Activated CD4-positive, CD25-positive, alpha-beta regulatory T cell treated with anti-CD3 and anti-CD28 coated beads, Interleukin-2, amount 50 U/mL, for 16 hours (primary cell): ENCODE measurements at places on chromosomes 1 and 21.

- DNase-seq: peak; percentile 28
Measured at GRCh38 chr1:66996018-66996682, 57.8 kb downstream of the SLC35D1 start.

DNA sequence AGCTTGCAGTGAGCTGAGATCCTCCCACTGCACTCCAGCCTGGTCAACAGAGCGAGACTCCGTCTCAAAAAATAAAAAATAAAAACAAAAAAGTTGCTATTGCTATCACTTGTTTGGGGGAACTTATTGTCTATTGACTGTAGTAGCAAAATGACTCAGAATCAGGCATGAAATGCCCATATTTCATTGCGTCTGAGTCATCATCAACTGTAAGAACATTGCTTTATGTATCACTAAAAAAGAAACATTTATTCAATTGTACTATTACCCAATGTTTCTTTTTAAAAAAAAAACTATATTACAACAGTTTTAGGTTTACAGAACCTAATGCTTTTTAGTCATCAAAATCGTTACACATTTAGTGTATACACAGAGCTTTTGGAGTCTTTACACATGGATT lies 91.0 kb upstream of the FMN2 start:
- DNase-seq: no peak

DNA sequence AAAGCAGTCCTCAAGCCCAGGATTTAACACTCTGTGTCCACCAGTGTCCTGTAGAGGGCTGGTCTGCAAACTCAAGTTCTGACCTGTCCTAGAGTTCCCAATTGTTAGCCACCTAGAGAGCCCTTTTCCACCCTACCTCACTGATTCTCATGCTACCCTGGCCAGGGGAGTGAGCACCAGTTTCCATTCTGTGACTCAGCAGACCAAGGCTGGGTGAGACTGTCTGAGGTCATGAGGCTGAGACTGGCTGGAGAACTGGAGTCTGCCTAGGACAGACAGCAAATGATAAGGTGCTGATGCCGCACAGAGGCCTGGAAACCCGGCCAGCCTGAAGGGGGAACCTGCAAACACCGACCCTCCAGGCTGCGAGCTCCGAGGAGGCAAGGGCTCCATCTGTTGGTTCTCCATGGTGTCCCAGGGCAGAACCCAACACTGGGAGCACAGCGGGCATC lies 13.7 kb downstream of the GLIS1 start:
- no peak for DNase-seq

DNA sequence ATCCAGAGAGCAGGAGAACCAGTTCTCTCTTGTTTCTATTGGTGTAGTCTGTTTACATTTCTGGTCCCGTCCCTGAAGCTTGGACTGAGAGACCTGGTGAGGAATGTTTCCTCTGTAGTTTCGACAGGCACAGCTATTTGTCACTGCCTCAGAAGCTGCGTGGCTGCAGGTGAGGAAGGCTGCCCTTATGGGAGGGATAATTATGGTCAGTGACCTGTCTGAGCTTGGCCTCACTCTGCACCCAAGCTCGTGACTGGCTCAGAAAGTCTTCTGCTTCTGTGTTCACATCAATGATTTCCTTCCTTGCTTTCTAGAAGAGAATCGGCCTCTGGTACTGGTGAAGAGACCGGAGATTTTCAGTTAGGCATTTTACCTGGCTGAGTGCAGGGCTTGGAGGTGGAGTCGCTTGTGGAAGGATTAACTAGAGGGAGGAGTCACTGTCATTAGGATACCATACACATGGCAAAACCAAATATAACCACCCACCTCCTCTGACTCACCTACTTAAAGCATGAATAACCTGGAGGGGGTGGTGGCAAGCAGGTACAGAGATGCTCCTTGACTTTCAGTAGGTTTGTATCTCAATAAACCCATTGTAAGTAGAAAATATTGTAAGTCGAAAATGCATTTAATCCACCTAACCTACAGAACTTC lies 19.9 kb upstream of the WDR26 start:
- no peak for DNase-seq

DNA sequence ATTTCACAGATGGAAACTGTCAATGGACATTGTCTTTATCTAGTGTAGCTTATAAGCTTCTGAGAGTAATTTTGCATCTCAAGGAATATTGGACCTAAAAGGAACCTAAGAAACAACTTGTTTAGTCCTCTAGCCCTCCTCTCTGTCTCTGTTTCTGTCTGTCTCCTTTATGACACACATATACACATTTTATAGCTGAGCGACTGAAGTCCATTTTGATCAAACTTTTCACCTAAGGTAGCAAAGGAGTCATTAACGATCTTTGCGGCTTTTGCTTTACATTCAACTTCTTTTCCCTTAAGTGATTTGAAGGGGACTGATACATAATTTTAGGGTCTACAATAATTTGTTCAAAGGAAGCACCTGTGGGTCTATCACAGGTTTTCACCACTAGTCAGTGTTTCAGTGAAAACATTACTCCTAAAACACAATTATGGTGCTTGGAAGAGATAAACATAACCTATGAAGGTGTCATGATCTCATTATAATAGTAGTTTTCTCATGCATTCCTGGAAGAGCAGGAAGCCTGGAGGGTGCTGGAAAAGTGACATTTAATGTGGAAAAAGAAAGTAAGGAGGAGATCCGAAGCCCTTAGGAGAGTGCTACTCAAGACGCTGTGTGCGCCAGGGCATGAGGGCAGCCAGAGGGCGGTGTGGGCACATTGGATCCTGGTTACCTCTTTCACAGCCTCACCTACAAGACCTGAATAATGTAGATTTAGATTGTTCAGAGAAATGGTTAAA lies 248.6 kb downstream of the DNM3 start:
- DNase-seq: peak; percentile 7

GRCh38 chr21:28334407-28334806 lies 658.3 kb downstream of the LTN1 start:
- no peak for DNase-seq

GRCh38 chr1:118388301-118388959 lies 203.4 kb upstream of the SPAG17 start:
- DNase-seq: no peak

DNA sequence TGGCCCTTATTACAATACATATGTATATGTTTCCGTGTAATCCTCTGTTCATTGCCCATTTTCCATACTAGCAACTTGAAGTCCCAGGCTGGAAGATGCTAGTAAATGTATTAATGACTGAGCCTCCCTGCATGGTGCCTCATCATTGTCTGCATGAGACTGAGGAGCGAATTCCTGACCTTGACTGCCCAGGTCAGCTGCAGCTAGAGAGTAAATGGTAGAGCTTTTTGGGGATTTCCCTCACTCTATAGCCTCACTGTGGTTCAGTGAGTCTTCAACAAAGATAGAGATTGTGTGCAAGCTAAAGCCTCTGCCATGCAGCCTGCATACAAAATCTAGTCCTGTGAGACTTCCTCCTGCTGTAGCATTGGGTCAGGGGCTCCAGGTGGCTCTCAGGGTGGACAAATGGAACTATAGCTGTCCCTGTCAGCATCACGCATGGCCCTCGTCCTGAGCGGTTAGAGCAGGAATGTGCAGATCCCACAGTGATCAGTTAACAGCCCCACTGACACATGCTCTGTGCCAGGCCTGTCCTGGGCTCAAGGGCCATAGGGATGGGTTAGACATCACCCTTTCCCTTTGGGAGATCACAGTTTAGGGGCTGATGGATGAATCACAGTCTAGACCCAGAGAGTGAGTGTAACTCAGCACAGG lies 741.7 kb downstream of the MATN1 start:
- no peak for DNase-seq

GRCh38 chr1:200184196-200184595 lies 156.7 kb downstream of the NR5A2 start:
- no peak for DNase-seq

DNA sequence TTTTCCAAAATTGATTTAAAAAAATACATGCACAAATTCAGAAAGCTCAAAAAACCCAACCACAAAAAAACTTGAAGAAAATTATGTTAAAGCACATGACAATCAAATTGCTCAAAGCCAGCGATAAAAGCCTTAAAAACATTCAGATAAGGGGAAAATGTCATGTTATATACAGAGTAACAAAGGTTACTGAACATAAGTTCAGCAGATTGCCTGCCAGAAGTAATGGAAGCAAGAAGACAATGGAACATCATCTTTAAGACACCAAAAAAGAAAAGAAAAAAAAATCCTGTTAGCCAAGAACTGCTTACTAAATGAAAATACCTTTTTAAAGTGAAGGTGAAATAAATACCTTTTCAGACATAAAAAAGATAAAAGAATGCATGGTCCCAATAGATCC lies 147.2 kb upstream of the SGIP1 start:
- no peak for DNase-seq

GRCh38 chr1:99279525-99279924 lies 15.2 kb downstream of the PLPPR4 start:
- no peak for DNase-seq

GRCh38 chr21:31347435-31348032 lies 3.5 kb upstream of the TIAM1 start:
- no peak for DNase-seq

DNA sequence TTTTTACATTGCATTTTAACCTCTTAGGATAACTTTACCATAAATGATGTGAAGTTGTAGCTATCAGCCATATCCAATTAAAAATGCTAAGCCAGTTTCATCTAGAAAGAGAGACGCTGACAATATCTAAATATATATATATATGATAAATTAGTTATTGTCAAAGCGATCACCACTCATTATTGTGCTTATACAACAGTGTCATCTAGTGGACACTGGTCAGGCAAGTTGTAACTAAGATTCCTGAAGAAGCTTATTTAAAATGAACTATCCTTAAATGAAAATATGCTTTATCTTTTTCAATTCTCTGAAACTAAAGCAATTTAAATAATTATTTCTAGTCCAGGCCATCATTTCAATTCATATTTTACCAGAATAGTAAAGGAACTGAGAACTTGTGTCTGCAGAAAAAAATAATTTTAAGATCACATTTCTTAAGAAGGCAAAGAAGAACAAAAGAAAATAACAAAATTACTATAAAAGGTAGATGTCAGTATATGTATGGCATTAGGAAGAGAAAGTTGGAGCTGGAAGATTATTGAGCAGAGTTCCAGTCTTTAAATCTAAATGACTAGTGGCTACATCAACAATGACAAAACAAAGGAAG lies 193.3 kb upstream of the SNX7 start:
- no peak for DNase-seq

DNA sequence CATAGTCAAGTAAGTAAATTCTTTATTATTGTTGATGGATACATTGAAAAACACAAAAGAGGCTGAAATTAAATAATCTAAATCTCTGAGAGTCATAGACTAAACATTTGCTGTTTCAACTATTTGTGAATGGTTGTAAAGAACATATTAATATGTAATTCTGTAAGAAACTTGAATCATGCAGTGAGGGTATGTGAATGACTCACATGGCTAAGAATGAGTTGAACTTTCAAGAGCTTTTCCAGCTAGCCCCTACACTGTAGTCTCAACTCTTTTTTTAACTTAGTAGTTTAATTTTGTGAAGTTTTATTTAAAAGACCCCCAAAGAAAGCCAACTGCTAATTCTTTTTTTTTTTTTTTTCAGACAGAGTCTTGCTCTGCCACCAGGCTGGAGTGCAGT lies 588.1 kb downstream of the DPYD start:
- no peak for DNase-seq

DNA sequence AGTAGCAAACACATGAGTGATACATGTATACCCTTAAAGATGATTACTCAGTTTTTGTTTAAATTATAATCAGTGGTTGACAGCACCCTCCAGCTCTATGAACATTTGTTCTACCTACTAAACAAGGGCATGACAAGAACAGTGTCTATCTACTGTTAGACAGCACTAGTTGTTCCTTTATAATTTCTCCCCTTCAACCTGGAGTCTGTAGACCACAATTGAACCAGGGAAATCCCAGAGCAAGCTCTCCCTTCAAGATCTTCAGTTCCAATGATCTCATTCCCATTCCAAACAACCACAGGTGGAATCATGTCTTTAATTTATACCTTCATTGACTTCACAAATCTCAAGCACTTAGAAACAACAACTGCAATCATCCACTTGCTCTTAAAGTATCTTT lies 216.1 kb downstream of the HHIPL2 start:
- DNase-seq: no peak

DNA sequence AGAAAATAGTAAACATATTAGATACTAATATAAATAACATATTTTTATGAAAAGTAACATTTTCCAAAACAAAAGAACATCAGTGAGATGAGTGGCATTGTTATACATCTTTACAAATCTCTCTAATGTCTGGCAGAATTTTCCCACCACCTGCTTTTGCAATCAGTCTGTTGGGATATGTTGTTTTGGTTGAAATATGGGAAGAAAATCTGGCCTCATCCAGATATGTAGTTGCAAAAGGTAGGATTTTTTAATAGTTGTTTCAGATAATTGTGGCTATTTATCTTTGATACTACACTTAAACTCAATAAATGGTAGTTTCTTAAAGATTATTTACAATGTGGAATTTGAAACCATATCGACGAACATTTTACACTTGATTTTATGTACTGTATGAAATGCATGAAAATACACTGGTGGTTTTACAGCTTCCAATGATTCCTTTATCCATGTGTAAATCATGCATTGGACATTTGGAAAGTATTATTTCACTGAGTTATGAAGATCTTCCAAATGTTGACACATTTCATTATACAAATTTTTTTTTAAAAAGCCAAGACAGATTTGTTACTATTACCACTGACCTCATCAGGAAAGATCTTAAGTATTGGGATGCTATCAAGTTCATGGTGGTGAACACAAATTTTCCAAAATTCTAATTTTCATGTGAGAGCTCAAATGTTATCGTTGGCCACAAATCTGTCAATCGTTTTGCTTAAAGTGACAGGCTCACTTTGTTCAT lies 74.1 kb upstream of the CD34 start:
- DNase-seq: no peak

DNA sequence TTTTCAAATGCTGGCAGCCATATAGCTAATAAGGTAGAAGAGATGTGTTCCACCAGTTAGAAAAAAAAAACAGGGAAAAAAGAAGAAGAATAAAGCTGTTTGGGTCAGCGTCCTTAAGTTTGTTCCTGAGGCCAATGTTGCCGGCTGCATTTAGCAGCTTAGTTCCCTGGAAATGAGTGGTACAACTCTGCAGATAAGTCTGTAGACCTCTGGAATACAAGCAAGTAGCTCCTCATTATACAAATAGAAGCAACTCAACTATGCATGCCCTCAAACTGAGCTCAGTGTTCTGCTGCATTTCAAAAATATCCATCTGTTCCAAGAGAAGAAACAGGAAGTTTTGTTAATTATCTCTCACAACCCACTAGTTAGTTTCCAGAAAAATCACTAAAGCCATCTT lies 181.2 kb upstream of the PKN2 start:
- no peak for DNase-seq

DNA sequence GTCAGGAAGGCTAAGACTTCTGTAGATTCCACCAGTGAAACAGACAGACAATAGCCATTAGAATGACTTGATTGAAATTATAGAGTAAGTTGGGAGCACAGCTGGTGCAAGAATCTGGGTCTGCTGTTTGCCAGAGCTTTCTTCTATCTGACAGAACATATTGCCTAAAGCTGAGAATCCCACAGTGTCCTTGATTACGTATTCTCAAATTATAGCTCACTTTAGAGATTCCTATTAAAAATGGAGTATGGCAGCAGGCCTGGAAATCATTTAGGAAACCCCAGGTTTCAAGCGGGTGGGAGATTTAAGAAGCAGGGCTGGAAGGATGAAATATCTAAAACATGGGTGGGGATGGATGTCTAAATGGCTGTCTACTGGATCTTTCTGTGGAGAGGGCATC lies 639.7 kb upstream of the CXADR start:
- DNase-seq: no peak

GRCh38 chr1:21152423-21153100 lies 24.1 kb downstream of the EIF4G3 start:
- DNase-seq: no peak

GRCh38 chr21:43193088-43193650 lies 24.4 kb downstream of the CRYAA start:
- DNase-seq: no peak
